ENCODE measurements at places on chromosomes 6 and 20.
A peak's percentile ranks its signal among the peaks of the same experiment; 100 is the strongest.

DNA sequence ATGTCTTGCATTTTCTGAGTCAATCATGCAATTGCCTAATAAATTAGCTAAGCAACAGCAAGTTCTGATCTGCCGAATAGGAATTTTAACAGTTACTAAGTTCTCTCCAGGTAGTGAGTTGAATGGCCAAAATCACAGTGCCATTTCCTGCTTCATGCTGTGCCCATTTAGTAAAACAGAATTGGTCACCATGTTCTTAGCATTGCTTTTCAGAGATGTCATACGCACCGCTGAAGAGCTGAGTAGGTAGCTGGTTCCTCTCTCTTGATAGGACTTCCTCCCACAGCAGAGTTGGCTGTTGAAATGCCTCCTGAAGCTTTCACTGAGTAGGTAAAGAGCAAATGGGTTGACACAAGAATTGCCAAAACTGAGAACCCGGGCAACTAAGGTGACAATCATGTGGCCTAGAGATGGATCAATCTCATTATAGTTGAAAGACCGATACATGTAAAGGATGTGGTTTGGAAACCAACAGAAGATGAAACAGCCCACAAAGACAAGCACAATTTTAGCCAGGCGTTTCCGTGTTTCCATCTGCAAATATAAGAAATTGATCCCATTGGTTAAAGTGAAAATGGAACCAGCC is 57.1 kb upstream of the GJE1 start:
- peak; percentile 12 for DNase-seq

DNA sequence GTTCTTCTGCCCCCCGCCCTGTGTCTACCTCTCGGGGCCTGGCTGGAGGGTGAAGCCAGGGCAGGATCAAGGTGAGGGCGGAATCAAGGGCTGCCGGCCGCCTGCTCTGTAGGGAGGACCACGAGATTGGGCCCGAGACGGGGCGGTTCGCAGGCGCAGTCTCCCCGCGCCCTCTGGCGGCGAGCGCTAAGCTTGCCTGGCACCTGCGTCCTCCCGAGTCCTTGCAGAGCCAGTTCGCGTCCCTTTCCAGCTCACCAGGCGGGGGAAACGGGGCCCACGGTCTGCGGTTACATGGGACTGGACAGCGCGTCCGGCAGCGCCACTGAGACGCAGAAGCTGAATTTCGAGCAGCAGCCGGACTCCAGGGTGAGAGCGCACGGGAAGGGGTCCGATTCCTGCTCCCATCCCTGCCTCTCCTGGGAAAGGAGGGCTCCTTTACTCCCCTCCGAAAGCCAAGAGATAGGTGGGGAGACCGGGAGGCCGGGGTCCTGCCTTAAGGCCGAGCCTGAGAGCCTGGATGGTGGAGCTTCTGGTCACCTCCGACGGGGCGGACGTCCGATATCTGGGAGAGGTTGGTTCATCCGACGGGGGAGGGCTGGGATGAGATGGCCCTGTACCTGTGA is 3.6 kb upstream of the MATN4 start:
- DNase-seq, result peak; percentile 59

DNA sequence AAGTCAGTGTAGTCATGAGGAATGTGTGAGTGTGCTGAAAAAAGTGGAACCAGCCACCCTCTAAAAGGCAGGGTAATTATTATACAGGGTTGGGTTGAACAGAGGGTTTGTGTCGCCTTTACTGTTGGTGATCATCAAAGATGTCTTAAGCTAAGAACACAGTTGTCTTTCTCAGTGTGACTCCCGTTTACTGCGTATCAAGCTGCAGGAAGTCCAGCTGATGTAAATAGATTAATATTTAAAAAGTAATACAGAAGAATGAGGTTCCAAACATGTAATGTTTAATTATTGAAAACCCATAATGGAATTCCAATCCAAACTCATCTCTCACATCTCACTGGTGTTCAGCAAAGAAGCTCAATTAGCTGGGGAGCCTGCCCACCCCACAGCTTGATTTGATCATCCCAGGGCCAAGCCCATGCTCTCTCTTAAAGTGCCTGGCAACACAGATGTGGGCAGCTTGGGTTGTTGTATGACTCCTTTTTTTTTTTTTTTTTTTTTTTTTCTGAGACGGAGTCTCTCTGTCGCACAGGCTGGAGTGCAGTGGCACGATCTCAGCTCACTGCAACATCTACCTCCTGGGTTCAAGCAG is 127.5 kb downstream of the SOBP start:
- no peak for DNase-seq

- DNase-seq, result no peak
Measured at GRCh38 chr20:18943542-18943941, 130.0 kb downstream of the SCP2D1 start.

GRCh38 chr20:18728165-18728869 is 85.3 kb upstream of the SCP2D1 start:
- DNase-seq, result peak; percentile 17

All from CD4-positive, alpha-beta T cell treated with Interleukin-1 beta for 1 hour (primary cell).